H1 (cell line): ENCODE measurements at places on chromosomes 7 and 10.

GRCh38 chr10:24643679-24644209 is 79.9 kb downstream of the ARHGAP21 start:
- no peak overlapping the region for H3K27ac ChIP-seq
- no peak overlapping the region for H3K4me3 ChIP-seq
- peaks cover 3% of the 10 kb centered on the region; the same call in 1 of the 2 replicates for H3K4me1 ChIP-seq

- no peak for DNase-seq
- no peak overlapping the region for H3K4me3 ChIP-seq
- no peak overlapping the region for H3K27ac ChIP-seq
- no peaks in the 10 kb centered on the region for H3K4me1 ChIP-seq
- no peaks in the 10 kb centered on the region for H3K36me3 ChIP-seq
Observed at GRCh38 chr10:16811765-16812164, 5.5 kb downstream of the RSU1 start.

GRCh38 chr7:135466442-135467206 is 43.3 kb downstream of the CNOT4 start:
- H3K27ac ChIP-seq = no peak overlapping the region
- no peak for DNase-seq
- no peaks in the 10 kb centered on the region for H3K27me3 ChIP-seq
- no peaks in the 10 kb centered on the region for H3K36me3 ChIP-seq
- no peak overlapping the region for H3K4me3 ChIP-seq

DNA sequence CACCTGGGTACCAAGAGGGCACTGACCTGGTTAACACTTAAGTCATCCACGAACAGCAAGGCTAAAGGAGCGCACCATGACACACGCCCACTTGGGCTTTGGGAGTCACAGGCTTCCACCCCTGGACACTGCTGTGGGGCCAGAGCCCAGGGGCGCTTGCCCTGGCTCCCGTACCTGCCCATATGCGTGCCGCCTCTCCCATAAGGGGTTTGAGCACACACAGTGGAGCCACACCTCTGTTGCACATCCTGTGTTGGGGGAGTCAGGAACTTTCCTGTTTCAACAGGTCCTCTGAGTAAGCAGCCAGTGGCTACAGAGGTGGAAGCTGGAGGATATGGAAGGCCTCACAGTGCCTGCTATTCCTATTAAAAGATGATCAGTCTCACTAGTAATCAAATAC is 152.0 kb downstream of the REEP3 start:
- no peak for DNase-seq
- H3K27ac ChIP-seq = no peak overlapping the region
- H3K4me3 ChIP-seq = no peak overlapping the region
- no peaks in the 10 kb centered on the region for H3K27me3 ChIP-seq
- H3K36me3 ChIP-seq = no peaks in the 10 kb centered on the region
- H3K4me1 ChIP-seq = peaks cover 17% of the 10 kb centered on the region

DNA sequence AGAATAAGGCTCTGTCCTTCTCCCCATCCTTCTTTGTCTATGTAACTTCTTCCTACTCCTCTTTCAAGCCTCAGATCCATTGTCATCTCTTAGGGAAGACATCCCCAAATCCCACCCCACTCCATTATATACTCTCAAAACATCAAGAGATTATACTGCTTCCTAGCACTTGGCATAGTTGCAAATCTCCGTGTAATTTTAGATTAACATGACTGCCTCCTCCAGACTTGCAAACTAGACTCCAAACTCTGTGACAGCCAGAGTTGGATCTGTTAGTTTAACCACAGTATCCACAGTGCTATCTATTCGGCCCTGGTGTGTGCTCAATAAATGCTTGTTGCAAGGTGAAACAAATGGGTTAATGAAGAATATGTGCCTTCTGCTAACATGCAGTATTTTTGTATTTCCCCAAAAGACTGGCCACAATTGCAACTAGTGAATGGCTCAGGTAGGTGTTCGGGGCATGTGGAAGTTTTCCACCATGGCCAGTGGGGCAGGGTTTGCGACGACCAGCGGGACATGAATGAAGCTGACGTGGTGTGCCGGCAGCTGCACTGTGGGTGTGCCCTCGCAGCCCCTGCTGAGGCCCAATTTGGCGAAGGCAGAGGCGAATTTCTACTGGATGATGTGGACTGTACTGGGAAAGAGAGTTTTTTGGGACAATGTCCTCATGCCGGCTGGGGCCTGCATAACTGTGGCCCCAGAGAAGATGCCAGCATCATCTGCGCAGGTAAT is 34.5 kb upstream of the C10orf120 start:
- no peak overlapping the region for H3K4me3 ChIP-seq
- no peak for DNase-seq
- H3K27me3 ChIP-seq = no peaks in the 10 kb centered on the region
- no peak overlapping the region for H3K27ac ChIP-seq
- H3K36me3 ChIP-seq = no peaks in the 10 kb centered on the region

GRCh38 chr10:114195079-114195478 is 15.9 kb downstream of the TDRD1 start:
- no peaks in the 10 kb centered on the region for H3K36me3 ChIP-seq
- no peak overlapping the region for H3K27ac ChIP-seq
- no peak for DNase-seq
- H3K4me3 ChIP-seq = no peak overlapping the region

- no peaks in the 10 kb centered on the region for H3K27me3 ChIP-seq
- no peaks in the 10 kb centered on the region for H3K36me3 ChIP-seq
- DNase-seq = no peak
- no peak overlapping the region for H3K4me3 ChIP-seq
Observed at GRCh38 chr7:135980012-135980551, 2.9 kb upstream of the MTPN start.

GRCh38 chr10:45464958-45465567 is 91.0 kb downstream of the ALOX5 start:
- H3K4me3 ChIP-seq = no peak overlapping the region
- no peaks in the 10 kb centered on the region for H3K27me3 ChIP-seq
- peak; percentile 86 for DNase-seq
- peaks cover under 1% of the 10 kb centered on the region for H3K4me1 ChIP-seq
- H3K27ac ChIP-seq = no peak overlapping the region

DNA sequence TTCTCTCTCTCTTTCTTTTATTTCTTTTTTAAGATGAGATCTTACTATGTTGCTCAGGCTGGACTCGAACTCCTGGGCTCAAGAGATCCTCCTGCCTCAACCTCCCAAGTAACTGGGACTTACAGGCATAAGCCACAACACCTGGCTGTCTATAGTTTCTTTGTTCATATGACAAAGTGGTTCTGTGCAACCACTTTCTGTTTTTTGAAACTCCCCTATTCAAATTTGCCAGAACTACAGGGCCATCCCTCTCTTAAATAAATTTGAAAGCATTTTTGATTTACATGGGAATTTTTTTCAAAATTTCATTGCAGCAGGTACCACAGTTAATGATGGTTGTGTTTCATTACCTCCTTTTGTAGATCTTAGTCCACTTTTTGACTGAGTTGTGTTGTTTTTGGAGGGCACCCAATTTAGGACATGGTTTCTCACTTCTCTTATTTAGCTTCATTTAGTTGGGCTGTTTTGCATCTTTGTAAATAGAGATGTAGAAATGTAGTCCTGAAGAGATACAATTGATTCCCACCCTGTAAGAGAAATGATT is 119.2 kb downstream of the LRRC4 start:
- no peak overlapping the region for H3K27ac ChIP-seq
- no peaks in the 10 kb centered on the region for H3K27me3 ChIP-seq
- no peaks in the 10 kb centered on the region for H3K4me1 ChIP-seq
- H3K4me3 ChIP-seq = no peak overlapping the region
- no peak for DNase-seq
- H3K36me3 ChIP-seq = no peaks in the 10 kb centered on the region

DNA sequence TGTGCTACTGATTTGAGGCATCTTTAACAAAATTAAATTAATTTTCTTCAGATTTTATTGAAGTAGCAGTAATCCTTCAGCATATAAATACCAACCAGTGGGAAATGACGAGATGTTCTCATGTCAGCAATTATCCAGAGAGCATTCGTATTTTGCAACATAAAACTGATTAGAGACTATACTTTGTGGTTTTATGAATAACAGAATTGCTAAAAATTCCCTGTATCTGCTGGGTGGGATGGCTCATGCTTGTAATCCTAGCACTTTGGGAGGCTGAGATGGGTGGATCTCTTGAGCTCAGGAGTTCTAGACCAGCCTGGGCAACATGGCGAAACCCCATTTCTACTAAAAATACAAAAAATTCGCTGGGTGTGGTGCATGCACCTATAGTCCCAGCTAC is 56.9 kb downstream of the ATAD1 start:
- no peak overlapping the region for H3K4me3 ChIP-seq
- no peak for DNase-seq
- H3K36me3 ChIP-seq = no peaks in the 10 kb centered on the region; the same call in 1 of the 2 replicates
- H3K27ac ChIP-seq = no peak overlapping the region
- no peaks in the 10 kb centered on the region for H3K4me1 ChIP-seq

GRCh38 chr10:69344591-69345252 is 66.4 kb downstream of the HK1 start:
- peaks cover 24% of the 10 kb centered on the region for H3K4me1 ChIP-seq
- DNase-seq = no peak
- 0 out of 2 replicates have a peak overlapping the region, but pooled peaks have one; percentile 18 for H3K27ac ChIP-seq
- H3K36me3 ChIP-seq = peaks cover 6% of the 10 kb centered on the region

- no peaks in the 10 kb centered on the region for H3K27me3 ChIP-seq
- peaks cover 7% of the 10 kb centered on the region for H3K36me3 ChIP-seq
- peak; percentile 66 for DNase-seq
- peaks cover 3% of the 10 kb centered on the region for H3K4me1 ChIP-seq
Observed at GRCh38 chr7:1505731-1506550, 1.8 kb upstream of the INTS1 start.

GRCh38 chr7:85014936-85015660 is 171.8 kb downstream of the SEMA3D start:
- H3K27ac ChIP-seq = no peak overlapping the region
- DNase-seq = no peak
- H3K4me3 ChIP-seq = no peak overlapping the region
- H3K4me1 ChIP-seq = no peaks in the 10 kb centered on the region
- H3K36me3 ChIP-seq = no peaks in the 10 kb centered on the region; the same call in 1 of the 2 replicates

- H3K36me3 ChIP-seq = no peaks in the 10 kb centered on the region
- H3K4me3 ChIP-seq = peak overlapping the region; percentile 42
- peaks cover 2% of the 10 kb centered on the region for H3K4me1 ChIP-seq
- H3K27ac ChIP-seq = no peak overlapping the region
Observed at GRCh38 chr10:123995461-123996131, 97.8 kb downstream of the CHST15 start.

DNA sequence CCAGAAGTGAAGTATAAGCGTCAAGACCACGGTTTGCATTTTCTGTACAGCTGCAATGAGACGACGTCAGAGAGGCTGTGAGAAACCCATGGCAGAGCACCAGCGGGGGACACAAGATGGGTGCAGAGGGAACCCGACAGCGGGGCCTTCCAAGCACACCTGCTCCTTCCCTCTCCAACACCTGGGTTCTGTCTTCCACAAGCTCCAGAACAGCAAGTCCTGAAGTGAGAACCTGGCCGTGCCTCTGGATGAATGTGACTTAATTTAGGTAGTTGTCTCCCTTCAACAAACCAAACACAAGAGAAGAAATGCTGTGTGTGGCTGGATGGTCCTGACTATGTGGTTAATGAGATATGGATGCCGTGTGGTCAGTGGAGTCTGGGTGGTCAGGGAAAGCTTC is 76.1 kb downstream of the ADAM12 start:
- no peak overlapping the region for H3K4me3 ChIP-seq
- no peak overlapping the region for H3K27ac ChIP-seq
- DNase-seq = no peak
- H3K27me3 ChIP-seq = no peaks in the 10 kb centered on the region
- H3K36me3 ChIP-seq = no peaks in the 10 kb centered on the region
- H3K4me1 ChIP-seq = no peaks in the 10 kb centered on the region

- H3K36me3 ChIP-seq = no peaks in the 10 kb centered on the region
- H3K4me1 ChIP-seq = no peaks in the 10 kb centered on the region
- H3K27me3 ChIP-seq = no peaks in the 10 kb centered on the region
- H3K27ac ChIP-seq = no peak overlapping the region
- H3K4me3 ChIP-seq = no peak overlapping the region
Observed at GRCh38 chr7:121563177-121563576, 167.1 kb upstream of the FAM3C start.

- H3K4me1 ChIP-seq = no peaks in the 10 kb centered on the region
- no peak overlapping the region for H3K27ac ChIP-seq
- no peaks in the 10 kb centered on the region for H3K36me3 ChIP-seq
- no peak for DNase-seq
- no peaks in the 10 kb centered on the region for H3K27me3 ChIP-seq
Observed at GRCh38 chr10:115942101-115942500, 330.9 kb downstream of the GFRA1 start.

- no peak overlapping the region for H3K4me3 ChIP-seq
- H3K27ac ChIP-seq = no peak overlapping the region
- no peak for DNase-seq
- H3K4me1 ChIP-seq = no peaks in the 10 kb centered on the region
- no peaks in the 10 kb centered on the region for H3K36me3 ChIP-seq
- no peaks in the 10 kb centered on the region for H3K27me3 ChIP-seq
Observed at GRCh38 chr10:25695586-25695985, 238.4 kb upstream of the MYO3A start.

- no peak overlapping the region for H3K27ac ChIP-seq
- H3K4me1 ChIP-seq = no peaks in the 10 kb centered on the region; the same call in 1 of the 2 replicates
- no peak overlapping the region for H3K4me3 ChIP-seq
Observed at GRCh38 chr10:13143766-13144165, 17.6 kb upstream of the MCM10 start.

DNA sequence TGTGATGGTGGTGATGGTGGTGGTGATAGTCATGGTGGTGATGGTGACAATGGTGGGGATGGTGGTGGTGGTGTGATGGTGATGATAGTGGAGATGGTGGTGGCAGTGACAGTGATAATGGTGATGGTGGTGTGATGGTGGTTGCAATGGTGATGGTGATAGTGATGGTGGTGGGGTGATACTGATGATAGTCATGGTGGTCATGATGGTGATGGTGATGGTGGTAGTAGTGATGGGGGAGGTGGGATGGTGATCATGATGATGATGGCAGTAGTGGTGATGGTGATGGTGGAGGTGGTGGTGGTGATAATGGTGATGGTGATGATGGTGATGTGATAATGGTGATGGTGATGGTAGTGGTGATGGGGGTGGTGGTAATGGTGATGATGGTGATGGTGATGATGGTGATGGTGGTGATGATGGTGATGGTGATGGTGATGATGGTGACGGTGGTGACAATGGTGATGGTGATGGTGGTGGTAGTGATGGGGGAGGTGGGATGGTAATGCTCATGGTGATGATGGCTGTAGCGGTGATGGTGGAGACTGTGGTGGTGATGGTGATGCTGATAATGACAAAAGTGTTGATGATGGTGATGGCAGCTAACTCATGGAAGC is 4.7 kb upstream of the PWWP2B start:
- H3K4me3 ChIP-seq = no peak overlapping the region
- H3K27ac ChIP-seq = no peak overlapping the region
- peaks cover 17% of the 10 kb centered on the region for H3K4me1 ChIP-seq
- no peaks in the 10 kb centered on the region for H3K27me3 ChIP-seq
- H3K36me3 ChIP-seq = no peaks in the 10 kb centered on the region

GRCh38 chr10:21513405-21513788 is 12.1 kb downstream of the SKIDA1 start:
- no peaks in the 10 kb centered on the region for H3K36me3 ChIP-seq
- H3K4me1 ChIP-seq = peaks cover 28% of the 10 kb centered on the region; the same call in 1 of the 2 replicates
- no peak overlapping the region; the same call in 1 of the 2 replicates for H3K4me3 ChIP-seq
- H3K27me3 ChIP-seq = no peaks in the 10 kb centered on the region
- H3K27ac ChIP-seq = no peak overlapping the region
- DNase-seq = no peak

- H3K27me3 ChIP-seq = no peaks in the 10 kb centered on the region
- H3K27ac ChIP-seq = no peak overlapping the region
- no peak overlapping the region for H3K4me3 ChIP-seq
- DNase-seq = no peak
- H3K4me1 ChIP-seq = peaks cover 9% of the 10 kb centered on the region
- no peaks in the 10 kb centered on the region for H3K36me3 ChIP-seq
Observed at GRCh38 chr7:54559401-54559800, 17.2 kb downstream of the VSTM2A start.
